ENCODE measurements at places on chromosomes 2 and 18. TPM values are rescaled to one million over a fixed set of nuclear protein-coding genes. Genes with fewer than 3 reads are reported as not detected.

The SERPINB3 gene
- not detected for total RNA-seq

The SKOR2 gene
- not detected for total RNA-seq

DNA sequence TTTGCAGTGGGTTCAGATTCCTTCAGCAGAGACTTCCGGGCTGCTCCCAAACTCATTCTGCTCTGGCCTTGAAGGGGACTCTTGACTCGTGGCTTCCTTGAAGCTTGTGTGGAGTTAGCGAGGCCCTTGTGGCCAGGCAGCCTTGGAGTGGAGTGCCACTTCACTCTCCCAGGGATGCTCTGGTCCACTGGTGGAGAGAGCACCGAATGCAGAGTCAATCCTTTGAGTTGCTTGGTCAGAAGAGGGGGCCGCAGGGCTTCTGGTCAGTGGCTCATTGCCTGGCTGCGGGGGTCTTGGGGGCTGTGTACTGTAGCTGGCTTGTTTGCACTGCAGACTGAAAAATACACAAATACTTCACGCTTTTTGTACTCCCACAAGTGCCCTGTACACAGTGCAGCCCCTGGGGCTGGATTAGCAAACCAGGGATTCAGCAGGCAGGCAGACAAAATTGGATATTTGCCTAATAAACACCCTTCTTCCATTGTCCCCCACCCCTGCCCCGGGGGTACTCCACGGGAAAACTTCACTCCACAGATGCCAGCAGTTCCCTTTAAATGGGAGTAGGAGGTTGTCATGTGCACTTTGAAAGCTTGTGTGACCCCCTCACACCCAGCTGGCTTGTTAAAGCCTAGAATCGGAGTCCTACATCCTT lies 3.2 kb downstream of the GLI2 start:
- H3K27ac ChIP-seq: no peak overlapping the region
- no peak for DNase-seq
- no peaks in the 10 kb centered on the region for H3K36me3 ChIP-seq
- H3K4me1 ChIP-seq: peaks cover 7% of the 10 kb centered on the region
- peaks cover 66% of the 10 kb centered on the region for H3K27me3 ChIP-seq

DNA sequence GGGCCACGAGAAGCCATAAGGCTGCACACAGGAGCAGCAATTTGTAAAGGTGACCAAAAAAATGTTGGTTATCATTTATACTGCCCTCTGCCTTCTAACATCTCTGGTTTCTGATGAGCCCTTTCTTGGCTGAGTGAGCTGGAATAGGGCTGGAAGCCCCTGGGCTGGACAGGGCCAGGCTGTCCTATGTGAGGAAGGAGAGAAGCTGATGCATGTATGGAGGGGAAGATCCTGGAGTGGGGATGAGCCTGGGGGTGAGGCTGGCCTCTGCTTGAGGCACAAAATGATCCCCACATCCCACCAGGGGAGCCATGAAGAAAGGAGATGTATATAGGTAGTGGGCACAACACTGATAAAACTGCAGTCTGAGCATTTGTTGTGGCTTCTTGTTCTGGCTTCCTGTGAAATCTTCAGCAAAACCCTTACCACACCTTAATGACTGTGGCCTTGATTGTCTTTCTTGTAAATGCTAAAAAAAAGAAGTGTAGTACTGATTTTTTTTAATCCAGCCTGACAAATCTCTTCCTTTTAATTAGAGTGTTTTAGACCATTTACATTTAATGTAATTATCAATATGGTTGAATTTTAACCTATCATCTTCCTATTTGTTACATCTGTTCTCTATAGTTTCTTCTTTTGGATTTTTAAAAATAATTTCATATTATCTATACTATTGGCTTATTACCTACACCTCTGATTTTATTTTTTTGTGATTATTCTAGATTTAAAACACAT lies 5.6 kb downstream of the SNED1 start:
- peaks cover 20% of the 10 kb centered on the region for H3K27me3 ChIP-seq
- no peak overlapping the region for H3K4me3 ChIP-seq
- DNase-seq: peak; percentile 13
- peaks cover 3% of the 10 kb centered on the region for H3K4me1 ChIP-seq

DNA sequence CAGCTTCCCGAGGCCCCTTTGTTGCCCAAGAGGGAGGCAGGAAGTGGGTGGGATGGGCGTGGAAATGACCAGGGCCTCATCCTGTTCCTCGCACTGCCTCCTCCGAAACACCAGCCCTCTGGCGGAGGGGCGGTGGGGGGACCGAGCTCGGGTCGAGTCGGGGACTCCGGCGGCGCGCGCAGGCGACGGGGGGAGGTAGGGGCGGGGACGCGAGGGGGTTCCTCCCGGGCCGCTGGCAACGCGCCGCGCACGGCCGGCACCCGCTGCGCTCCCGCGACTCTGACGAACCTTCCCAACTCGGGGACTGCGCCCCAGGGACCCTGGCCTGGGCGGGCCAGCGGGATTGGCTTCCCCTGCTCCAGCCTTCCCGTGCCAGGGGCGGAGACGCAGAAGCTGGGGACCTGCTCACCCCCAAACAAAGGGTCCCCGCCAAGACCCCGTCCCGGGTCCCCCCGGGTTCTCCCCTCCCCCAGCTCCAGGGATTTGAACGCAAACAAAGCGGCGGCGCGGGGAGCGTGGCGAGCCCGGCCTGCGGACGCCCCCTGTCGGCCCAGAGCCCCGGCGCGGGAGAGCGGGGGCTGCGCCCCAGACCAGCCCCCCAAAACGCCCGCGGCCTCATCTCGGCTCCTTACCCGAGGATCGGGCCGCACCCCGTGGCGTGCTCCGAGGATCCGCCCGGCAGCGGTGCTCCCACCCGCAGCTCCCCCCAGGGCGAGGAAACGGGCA lies 1.2 kb downstream of the SEMA4C start:
- H3K36me3 ChIP-seq: peaks cover 14% of the 10 kb centered on the region
- peaks cover 40% of the 10 kb centered on the region for H3K4me1 ChIP-seq
- peaks cover 4% of the 10 kb centered on the region for H3K27me3 ChIP-seq
- peak overlapping the region; percentile 86 for H3K27ac ChIP-seq
- DNase-seq: peak; percentile 80
- peak overlapping the region; percentile 78 for H3K4me3 ChIP-seq

GRCh38 chr2:215635071-215635787 lies 199.4 kb upstream of the FN1 start:
- H3K27me3 ChIP-seq: peaks cover 6% of the 10 kb centered on the region
- DNase-seq: no peak
- H3K27ac ChIP-seq: no peak overlapping the region

GRCh38 chr2:8694737-8695136 lies 12.9 kb downstream of the ID2 start:
- no peaks in the 10 kb centered on the region for H3K36me3 ChIP-seq
- H3K4me1 ChIP-seq: peaks cover 4% of the 10 kb centered on the region
- peaks cover 22% of the 10 kb centered on the region for H3K27me3 ChIP-seq
- H3K27ac ChIP-seq: no peak overlapping the region
- H3K4me3 ChIP-seq: no peak overlapping the region

GRCh38 chr2:65144571-65144970 lies 14.7 kb upstream of the RAB1A start:
- no peak overlapping the region for H3K27ac ChIP-seq
- no peak overlapping the region for H3K4me3 ChIP-seq
- peaks cover 19% of the 10 kb centered on the region for H3K27me3 ChIP-seq
- H3K36me3 ChIP-seq: no peaks in the 10 kb centered on the region

- H3K4me1 ChIP-seq: peaks cover 33% of the 10 kb centered on the region
- peak overlapping the region; percentile 80 for H3K27ac ChIP-seq
- H3K4me3 ChIP-seq: no peak overlapping the region
- H3K27me3 ChIP-seq: no peaks in the 10 kb centered on the region
Measured at GRCh38 chr2:218582076-218582475, 13.4 kb downstream of the CNOT9 start.

DNA sequence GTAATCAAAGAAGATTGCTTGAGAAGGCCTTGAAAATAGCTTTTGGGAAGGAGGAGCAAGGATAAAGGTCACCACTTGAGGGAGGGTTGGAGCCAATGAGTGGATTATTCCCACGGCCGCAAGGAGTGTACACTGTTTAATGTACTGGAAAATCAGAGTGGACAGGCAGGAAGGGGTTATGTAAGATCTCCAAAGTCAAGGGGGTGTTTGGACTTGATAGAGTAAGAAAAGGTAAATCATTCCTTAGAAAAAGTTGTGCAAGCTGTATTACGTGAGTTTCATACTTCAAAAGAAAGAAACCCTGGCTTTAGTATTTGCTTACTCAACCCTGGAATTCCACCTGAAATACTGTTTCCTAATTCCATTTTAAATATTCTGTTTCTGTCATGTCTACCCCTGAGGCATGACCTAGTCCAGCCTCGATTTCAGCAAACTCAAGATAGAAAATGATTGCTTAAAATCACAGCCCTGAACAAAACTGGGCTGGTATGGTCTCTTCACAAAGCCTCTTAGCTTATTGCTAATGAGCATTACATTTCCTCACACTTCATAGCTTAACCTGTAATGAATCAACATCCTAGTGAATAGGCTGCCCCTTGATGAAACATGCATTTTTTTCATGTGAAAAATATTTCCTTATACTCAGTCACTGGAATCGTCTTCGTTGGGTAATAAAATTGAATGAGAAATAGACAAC lies 1.1 kb downstream of the MREG start:
- peak overlapping the region; percentile 91 for H3K4me3 ChIP-seq
- peaks cover 44% of the 10 kb centered on the region for H3K4me1 ChIP-seq
- DNase-seq: no peak
- H3K27me3 ChIP-seq: no peaks in the 10 kb centered on the region
